ENCODE measurements at places on chromosomes 12 and 14.

GRCh38 chr12:3882896-3883564 is 9.8 kb upstream of the PARP11 start:
- no peak for DNase-seq

GRCh38 chr12:89357297-89357730 is 5.0 kb upstream of the DUSP6 start:
- DNase-seq, result no peak

DNA sequence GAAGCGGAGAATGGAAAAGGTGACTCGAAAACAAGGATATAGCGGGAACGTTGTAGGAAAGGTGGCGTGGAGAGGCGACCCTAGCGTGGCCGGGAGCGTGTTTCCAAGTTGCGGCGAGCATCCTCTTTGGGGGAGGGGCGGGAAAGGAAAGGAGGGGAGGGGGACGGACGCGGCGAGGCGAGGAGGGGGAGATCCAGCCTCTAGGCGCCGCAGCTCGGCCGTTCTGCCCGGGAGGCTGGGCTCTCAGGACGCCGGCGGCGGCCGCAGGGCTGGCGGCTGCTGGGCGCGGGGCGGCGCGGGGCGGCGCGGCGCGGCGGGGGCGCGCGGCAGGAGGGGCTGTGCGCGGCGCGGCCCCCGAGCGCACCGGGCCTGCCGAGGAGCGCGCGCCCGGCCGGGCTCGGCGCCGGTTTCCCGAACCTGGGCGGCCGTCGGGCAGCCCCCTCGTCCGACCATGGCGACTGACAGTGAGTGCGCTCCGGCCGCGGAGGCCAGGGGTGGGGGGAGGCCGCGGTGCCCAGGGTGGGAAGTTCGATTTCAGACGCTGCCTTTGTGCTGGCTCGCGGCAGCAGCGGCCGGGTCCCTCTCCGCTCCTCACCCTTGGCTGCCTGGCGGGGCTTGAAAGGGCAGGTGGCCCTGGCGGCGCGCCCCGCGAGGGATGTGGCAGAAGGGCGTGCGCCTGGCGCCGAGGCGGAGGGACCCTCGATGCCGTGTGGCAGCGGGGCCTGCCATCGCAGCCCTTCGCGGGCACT is 50.3 kb downstream of the SNAPC1 start:
- no peak for DNase-seq

DNA sequence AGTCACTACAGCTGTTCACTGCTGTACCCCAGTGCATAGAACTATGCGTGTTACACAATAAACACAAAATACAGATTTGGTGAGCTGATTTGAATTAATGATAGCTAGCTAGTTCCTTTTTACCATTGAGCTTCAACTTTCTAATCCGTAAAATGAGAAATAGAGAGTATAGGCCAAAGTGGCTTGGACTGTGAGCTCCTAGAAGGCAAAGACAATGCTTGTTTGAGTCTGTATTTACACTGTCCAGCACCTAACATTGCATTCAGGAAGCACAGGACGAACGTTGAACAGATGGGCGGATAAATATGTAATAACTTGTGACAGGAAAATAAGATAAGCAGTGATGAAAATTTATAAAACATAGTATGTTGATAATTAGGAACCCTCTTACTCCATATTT is 31.5 kb downstream of the SLC17A8 start:
- DNase-seq, result no peak

DNA sequence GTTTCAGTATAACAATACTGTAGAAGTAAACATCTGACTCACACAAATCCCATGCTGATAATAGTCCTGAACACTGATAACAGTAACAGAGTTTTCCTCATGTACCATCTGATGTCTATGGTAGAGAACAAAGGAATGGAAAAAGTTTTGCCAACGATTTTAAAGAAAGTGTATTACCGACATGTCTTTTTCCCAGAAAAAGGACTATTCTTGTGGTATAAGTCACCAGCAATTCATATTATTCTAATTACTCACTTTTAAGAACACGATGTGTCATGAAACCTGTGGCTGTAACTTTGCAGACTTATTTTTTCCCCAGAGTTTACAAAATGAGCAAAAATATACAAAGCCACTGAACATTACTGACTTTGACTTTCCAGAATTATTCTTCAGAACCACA is 40.1 kb upstream of the DCN start:
- no peak for DNase-seq

DNA sequence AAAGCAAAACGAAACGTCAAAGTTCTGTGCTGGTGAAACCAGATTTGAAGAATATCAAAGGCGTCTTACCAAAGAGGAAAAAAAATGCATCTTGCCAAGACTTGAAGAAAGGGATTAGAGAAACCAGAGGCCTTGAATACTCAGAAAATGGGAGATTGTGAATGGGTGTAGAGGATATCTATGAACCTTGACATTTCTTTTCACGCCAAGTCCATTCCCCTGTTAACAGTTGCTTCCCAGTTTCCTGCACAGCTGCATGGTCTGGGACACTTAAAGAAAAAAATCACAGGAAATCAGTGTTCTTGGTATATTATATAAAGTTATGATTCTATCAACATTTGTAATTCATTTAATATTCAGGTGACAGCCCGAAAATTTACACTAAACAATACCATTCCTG is 1.4 kb upstream of the GTF2A1 start:
- no peak for DNase-seq

All from RWPE1 (cell line).